Fibroblast of skin of right quadriceps (primary cell): ENCODE measurements at places on chromosomes 1 and 21.

DNA sequence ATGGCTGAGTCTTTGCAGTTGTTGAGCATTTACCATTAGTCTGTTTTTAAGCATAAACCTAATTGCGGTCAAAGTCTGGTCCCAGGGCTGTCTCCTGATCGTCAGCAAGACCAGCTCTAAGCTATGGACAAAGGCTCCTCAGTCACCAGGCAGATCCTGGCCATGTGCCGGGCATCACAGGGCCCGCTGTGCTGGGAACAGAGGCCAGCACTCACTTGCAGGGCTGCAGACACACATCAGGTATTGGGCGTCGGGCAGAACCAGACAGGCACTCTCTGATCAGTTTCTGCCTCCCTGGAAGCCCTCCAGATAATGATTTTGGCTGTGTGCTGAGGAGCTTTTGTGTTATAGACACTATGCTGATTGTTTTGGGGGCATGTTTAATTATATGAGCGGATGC lies 26.6 kb downstream of the TMEM51 start:
- no peak for DNase-seq

- DNase-seq = no peak
These were observed 41.2 kb upstream of the CFAP298 start for GRCh38 chr21:32653326-32653901.

DNA sequence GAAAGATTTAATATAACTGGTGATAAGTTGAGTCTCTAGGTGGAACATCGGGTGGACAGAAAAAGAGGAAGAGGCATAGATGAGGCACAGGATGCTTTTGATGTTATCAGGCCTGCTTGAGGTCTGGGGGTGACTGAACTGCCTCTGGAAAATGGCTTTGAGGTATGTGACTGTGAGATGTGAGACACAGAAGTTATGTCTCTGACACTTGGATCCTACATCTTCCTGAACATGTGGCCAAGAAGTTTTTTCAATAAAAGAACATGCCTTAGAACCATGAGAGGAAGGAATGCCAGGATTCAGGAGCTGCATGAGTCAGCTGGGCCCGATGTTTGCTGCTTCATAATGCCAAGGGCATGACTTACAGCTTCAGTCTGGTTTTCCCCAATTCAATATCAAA lies 11.5 kb upstream of the AIM2 start:
- DNase-seq = peak; percentile 89

DNA sequence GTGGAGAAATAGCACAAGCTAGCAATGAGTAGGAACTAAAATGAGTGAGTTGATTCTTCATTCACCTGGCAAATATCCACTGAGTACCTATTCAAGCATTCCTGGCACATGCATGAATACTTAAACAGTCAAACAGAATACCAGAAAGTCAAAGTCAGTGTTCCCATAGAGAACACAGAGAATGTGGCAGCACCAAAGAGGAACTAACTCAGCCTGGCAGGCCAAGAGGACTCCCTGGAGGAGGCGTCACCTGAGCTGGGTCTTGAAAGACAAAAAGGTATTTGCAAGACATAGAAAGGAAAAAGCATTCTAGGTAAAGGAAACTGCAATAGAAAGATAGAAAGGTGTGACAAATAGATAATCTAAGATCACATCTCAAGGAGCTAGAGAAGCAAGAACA lies 49.7 kb downstream of the DMRTA2 start:
- no peak for DNase-seq

- no peak for DNase-seq
These were observed 4.9 kb downstream of the NIPAL3 start for GRCh38 chr1:24420547-24420946.

- no peak for DNase-seq
These were observed 68.4 kb upstream of the SSBP3 start for GRCh38 chr1:54474310-54475251.
